NCI-H774 (cell line): ENCODE measurements at places on chromosomes 12 and 14.
A peak's percentile ranks its signal among the peaks of the same experiment; 100 is the strongest.

DNA sequence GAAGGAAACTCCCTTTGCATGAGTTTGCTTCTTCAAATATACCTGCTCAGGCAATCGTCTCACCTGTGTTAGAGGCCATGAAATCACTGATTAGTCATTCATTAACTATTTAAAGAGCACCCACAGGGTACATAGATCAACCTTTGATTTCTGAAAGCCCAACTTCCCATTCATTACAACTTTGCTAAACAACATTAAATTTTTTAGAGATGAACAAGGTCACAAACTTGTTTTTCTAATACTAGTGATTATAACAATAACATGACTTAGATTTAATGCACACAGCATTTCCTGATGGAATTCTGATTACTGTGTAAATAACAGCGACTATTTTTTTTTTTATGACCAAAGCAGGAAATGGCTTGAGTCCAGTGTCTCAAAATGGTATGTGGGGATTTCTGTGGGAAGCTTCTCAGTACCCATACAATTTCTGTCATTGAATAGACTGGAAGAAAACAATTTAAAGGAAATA lies 5.4 kb upstream of the ERO1A start:
- DNase-seq = no peak

DNA sequence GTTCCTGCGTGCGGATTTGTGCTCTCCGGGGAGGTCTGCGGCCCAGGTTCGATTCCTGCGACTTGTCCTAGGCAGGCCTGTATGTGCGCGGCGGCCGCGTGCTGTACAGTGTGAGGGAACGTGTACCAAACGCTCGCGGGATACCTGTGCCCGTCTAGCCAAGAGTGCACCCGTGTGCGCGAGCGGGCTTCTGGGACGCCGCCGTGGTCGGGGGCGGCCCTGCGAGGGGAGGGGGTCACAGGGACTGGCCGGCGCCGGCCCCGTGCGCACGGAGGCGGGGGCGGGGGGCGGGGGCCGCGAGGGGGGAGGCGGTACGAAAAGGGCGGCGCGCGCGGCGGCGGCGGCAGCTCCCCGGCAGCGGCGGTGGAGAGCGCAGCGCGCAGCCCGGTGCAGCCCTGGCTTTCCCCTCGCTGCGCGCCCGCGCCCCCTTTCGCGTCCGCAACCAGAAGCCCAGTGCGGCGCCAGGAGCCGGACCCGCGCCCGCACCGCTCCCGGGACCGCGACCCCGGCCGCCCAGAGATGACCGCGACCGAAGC lies at the start of gene DLK1:
Gene DLK1, plus strand, starts transcription at position 343 of the 536 bp plus-strand sequence. Its CDS starts 177 bp downstream, at position 520.
- no peak for DNase-seq

- DNase-seq = no peak
These were observed 40.5 kb downstream of the DIO3 start for GRCh38 chr14:101601606-101602465.

DNA sequence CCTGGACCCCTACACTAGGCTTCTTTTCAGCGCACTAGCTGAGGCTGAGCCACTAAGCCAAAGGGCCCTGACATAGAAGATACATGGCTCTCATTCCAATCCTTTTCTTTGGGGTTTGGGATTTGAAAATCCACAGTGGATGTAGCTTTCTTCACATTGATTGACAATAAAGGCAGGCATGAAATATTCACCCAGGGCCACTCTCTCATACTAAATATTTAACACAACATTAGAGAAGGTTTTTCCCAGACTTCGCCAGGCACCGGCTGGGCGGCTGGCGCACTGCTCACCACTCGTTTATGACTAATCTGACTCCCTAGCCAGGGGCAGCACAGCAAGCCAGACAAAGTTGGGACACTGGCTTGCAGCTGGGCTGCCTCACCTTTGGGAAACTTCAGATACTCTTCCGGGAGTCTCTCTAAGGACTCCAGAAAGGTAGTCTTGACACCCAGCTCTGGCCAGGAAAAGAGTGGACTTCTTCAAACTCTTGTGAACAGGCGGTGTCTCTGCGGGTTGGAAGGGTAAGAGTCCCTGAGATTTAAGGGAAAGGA lies 699 bp upstream of the HOXC11 start:
- DNase-seq = no peak

GRCh38 chr12:91628656-91629055 lies 446.0 kb upstream of the DCN start:
- DNase-seq = no peak

DNA sequence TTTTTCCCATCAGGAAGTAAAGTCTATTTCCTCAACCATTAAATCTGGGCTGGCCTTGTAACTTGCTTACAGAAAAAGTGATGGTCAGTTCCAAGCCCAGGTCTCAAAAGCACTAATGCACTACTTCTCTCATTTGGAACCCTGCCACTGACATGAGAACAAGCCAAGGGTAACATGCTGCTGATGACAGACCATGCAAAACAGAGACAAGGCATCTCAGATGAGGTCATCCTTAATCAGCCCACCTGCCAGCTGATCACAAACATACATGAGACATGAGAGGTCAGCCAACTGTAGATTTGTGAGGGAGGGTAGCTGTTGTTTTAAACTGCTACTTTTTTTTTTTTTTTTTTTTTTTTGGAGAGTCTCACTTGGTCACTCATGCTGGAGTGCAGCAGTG lies 16.2 kb downstream of the TWF1 start:
- no peak for DNase-seq

- no peak for DNase-seq
These were observed 991 bp upstream of the RCOR1 start for GRCh38 chr14:102591372-102591943.

GRCh38 chr12:52122904-52123303 lies 43.4 kb downstream of the SMIM41 start:
- DNase-seq = no peak

DNA sequence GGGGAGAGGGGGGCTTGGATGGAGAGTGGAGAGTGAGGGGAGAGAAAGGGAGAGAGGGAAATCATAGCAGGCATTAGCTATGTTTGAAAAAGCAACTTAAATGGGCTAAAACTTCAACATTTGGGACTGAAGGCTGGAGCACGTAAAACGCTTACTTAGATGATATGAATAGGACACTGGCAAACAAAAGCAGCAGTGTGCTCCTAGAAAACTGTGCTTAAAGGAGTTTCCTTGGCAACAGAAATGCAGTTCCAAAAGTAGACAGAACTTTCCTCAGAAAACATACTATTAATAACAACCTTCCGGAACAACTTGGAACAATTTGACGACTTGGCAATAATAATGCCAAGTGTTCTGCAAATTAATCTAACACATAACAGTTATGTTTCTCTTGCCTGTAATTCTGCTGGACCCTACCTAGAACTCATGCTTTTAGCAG lies 235.5 kb upstream of the NPAS3 start:
- no peak for DNase-seq

DNA sequence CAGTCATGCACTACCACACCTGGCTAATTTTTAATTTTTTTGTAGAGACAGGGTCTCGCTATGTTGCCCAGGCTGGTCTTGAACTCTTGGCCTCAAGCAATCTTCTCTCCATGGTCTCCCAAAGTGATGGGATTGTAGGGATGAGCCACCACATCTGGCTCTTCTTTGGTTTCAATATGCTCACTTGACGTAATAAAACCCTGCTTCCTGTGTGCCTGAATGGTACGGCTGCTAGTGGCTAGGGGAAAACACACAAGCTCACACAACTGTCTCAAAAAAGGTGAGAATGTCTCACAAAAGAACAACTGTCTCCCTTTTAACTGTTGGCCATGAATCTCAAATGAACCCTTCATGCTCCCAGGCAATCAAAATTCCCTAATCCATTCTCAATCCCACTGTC lies 15.0 kb downstream of the C1S start:
- DNase-seq = no peak

GRCh38 chr14:75738192-75738591 lies 77.1 kb downstream of the TTLL5 start:
- no peak for DNase-seq

DNA sequence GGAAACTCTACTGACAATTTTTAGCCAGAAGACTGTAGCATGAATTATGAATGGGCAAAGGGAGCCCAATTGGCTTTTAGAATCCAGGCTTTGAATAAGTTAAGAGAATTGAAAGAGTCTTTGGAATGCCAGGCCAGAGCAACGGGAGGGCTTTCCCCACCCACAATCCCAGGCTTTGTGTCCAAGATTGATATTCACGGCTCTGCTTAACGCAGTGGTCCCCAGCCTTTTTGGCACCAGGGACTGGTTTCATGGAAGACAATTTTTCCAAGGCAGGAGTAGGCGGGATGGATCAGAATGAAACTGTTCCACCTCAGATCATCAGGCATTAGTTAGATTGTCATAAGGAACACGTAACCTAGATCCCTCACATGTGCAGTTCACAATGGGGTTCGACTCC lies 79.6 kb downstream of the EPS8 start:
- DNase-seq = no peak

- no peak for DNase-seq
These were observed 34.1 kb downstream of the LTBP2 start for GRCh38 chr14:74577948-74578275.

DNA sequence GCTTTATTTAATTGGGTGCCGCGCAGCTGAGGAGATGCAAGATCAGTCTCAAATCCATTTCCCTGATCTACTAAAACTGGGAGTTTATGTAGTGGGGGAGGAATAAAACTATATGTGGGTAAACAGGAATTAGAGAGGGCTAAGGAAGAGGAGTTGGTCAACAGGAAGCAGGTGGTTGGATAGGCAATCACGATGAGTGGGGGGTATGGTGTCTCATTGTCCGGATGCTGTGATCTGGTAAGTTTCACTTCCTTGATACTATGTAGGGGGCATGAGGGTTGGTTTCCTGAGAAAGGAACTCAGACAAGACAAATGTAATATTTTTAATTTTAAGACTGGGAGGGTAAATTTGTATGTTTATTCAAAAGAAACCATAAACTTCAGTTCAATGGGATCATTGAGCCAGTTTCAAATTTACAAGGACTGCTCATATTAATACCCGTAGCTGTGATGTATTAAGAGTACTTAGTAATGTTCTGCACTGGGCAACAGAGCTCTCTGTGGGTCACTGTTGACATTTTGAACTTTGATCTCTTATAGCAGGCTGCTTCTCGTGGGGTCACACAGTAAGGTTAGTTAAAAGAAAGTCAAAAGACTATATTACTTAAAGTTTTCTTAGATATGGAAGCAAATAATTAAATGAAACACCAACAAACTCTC lies 786.2 kb upstream of the FBXO33 start:
- no peak for DNase-seq

DNA sequence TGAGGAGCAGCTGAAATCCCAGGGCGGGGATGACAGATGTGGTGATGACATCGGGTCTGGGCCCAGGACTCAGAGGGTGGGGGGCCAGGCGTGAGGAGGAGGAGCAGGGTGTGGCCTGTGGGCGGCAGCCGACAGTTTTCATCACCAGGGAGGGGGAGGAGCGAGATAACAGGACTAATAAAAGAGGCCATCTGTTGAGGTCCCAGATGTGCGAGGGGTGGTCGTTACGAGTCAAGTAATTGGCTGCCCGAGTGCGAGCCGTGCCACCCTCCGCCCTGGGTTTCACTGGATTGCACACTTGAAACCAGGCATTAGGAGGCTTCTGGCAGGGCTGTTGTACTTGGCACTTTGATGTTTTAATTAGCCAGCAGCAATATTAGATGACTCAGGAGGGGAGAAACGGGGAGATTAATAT lies 67.2 kb downstream of the NOS1 start:
- DNase-seq = no peak

GRCh38 chr14:79011091-79011919 lies 841.1 kb downstream of the NRXN3 start:
- DNase-seq = peak; percentile 8

DNA sequence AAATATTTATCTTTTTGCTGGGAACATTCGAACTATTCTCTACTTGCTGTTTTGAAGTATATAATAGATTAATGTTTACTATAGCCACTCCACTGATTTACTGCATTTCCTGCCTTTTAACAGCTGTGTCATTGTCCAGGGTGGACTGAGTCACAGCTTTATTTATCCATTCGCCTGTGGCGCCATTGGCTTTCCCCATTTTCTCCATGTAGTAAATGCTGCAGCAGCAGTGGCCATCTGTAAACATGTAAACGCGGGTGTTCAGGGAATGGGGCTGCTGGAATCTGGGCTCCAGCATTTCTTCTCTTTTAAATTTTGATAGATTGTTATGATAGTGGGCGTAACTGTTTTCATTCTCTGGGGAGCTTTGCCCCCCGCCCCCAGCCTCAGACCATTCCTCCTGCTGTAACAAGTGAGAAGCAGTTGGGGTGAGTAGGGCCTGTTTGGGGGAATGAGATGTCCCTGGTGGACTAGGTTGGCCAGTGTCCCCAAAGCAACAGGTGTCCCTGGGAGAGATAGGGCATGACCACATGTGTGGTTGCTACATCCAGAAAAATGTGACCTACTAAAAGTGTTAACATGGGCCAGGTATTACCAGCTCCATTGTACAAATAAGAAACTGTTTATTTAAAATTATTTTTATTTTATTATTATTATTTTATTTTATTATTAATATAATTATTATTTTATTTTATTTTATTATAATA lies 32.9 kb downstream of the RIN3 start:
- peak; percentile 79 for DNase-seq

GRCh38 chr12:12714276-12715021 lies 2.7 kb upstream of the CDKN1B start:
- DNase-seq = no peak

- DNase-seq = no peak
These were observed 384.6 kb downstream of the GLT1D1 start for GRCh38 chr12:129237881-129238280.
